ENCODE measurements at places on chromosomes 1 and 21.

DNA sequence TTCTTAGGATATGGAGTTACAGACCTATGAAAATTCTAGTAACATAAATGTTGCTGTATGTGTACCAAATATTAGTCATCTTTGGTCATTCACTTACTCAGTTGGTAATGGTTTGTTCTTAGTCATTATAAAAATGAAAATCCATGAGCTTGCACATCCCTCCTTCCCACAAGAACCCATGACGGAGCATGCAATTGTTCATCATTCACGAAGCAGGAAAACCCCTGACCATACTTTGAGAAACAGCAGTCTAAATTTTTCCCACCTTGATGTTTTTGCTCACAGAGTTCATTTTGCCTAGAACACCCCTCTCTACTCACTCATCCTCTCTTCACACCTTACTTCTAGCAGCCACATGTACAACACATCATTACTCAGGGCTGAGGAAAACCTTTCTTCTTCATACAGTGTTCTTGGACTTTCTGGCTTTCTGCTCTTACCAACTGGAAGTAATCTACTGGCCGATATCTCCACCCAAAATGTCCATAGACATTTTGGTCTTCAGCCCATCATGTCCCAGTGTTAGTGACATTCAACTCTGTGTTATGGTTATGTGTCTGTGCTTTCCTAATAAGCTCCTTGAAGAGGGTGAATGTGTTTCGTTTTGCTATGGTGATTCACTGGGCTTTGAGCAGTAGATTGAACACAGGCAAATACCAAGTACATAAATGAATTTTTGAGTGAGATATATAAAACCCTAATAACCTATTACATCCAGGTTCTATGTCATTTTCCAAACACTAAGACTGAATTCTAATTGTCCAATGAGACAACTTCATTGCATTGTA, 189.9 kb downstream of the ZC3H11B start:
- peak; percentile 13 for DNase-seq

GRCh38 chr21:43972850-43973633, 39.1 kb upstream of the TRAPPC10 start:
- no peak for DNase-seq

DNA sequence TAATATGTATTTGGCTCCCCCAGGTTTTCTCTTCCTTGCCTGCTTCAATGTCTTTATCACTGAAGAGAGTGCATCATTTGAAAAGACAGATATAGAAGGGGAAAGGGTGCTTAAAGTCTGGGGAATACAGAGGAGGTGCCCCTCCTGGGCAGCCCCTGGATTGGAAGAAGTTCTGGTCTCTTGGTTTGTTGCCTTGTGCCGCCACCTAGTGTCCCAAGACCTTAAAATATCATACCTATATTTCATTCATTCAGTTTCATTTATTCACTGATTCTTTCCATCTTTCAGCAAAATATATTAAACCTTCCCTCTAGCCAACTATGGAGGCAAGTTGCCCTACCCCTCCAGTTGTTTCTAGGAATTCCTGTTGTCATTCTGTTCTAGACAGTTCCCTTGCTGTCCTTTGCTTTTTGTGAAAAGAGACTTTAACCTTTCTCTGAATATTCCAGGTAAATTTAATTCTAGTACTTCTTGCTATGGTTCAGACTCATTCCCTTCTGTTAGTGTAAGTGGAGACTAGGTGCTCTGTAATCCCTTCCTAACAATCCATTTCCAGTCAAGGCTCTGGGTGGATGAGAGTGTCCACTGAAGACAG, 56.1 kb downstream of the MEF2D start:
- no peak for DNase-seq

GRCh38 chr1:194227161-194227560, 1040.7 kb upstream of the B3GALT2 start:
- no peak for DNase-seq

DNA sequence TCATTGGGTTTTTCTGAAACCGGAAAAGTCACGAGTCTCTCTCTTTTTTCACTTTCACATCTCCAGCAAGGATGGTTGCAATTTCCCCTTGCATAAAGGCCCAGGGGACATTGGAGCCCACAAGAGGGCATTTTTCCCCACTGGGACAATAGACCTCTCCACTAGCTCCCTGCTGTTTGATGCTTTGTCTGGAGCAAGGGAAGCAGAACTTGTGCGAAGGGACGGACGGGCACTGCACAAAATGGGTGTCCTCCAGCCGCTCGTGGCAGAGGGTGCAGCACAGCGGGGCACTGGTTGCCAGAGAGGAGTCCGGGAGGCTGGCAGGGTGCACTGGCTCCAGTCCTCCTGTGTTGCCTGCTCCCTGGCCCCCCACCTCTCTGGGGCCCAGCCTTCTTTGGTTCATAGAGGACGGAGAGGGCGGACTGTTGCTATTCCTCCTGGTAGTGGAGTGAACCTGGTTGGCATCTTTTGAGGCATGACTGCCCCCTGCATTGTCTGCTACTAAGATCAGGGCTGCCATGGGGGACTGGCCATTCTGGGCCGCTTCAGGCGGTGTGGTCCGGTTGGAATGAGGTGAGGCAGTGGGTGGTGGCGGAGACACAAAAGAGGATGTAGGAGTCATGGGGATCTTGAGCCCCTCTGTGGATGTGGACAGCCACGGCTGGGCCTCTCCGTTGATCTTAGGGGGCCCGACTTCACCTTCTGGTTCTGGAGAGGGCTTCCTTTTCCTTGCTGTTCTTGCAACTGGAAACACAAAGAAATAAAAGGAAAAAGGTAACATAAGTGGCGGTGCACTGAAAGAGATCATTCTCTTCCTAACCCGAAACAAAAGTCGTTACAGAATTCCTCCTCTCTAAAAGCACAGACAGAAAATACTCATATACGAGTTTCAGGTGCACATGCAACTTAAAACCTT, 2.6 kb downstream of the IRF2BP2 start:
- no peak for DNase-seq

- no peak for DNase-seq
Measured at GRCh38 chr1:66292944-66293343, 241.0 kb upstream of the SGIP1 start.

GRCh38 chr1:219549215-219549614, 63.7 kb downstream of the ZC3H11B start:
- no peak for DNase-seq

DNA sequence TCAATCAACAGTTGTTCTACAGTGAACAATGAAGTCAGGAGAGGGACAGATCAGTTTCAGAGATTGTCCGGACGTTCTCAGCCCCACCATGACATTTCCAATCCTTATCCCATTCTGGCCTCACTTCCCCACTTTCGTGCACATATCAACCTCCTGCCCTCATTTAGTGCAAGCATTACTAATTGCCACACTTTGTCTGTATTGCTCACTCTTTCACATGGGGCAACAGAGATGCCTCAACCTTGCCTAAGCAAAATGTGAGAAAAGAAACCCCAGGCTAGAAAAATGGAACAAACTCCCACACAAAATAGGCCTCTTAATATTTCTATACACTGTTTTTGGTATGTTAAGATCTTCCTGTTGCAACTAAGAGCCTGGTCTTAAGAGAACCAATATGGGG, 8.9 kb upstream of the RGS1 start:
- no peak for DNase-seq

DNA sequence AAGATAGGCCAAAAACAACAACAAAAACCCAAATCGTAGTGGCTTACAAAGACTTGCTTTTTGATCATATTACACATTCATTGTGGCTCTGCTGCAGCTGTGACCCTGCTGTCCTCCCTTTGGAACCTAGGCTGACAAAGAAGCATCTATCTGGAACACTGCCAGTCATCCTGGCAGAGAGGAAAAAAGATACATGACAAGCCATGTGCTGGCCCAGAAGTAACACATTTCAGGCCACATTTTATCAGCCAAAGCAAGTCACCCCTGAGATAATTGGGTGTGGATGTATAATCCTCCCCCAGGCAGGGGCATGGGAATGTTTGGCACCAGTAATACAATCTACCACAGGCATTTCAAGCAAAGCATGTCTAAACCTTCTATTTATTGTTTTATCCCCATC, 37.2 kb upstream of the AGO1 start:
- no peak for DNase-seq

DNA sequence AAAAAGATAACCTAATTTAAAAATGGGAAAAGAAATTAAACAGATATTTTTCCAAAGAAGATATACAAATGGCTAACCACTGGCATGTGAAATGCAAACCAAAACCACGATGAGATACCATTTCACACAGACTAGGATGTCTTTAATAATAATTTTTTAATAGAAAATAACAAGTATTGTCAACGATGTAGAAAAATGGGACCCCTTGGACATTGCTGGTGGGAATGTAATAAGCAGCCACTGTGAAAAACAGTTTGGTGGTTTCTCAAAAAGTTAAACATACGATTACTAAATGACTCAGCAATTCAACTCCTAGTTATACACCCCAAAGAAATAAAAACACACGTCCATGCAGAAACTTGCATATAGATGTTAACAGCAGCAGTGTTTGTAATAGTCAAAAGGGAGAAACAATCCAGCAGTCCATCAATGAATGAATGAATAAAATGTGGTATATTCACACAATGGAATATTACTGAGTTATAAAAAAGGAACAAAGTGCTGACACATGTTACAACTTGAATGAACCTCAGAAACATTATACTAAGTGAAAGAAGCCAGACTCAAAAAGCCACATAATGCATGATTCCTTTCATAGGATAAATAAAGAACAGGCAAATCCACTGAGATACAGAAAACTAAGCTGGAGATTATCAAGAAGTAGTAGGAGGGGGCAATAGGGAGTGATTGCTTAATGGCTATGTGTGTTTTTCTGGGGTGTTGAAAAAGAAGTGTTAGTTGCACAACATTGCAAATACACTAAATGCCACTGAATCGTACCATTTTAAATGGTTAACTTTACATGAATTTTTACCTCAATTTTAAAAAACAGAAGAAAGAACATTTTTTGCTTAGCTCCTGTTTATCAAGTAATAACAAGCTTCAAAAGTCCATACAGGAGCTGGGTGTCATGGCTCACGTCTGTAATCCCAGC, 4.1 kb downstream of the PPT1 start:
- DNase-seq = no peak

GRCh38 chr1:107153014-107153413, 12.2 kb downstream of the NTNG1 start:
- no peak for DNase-seq

DNA sequence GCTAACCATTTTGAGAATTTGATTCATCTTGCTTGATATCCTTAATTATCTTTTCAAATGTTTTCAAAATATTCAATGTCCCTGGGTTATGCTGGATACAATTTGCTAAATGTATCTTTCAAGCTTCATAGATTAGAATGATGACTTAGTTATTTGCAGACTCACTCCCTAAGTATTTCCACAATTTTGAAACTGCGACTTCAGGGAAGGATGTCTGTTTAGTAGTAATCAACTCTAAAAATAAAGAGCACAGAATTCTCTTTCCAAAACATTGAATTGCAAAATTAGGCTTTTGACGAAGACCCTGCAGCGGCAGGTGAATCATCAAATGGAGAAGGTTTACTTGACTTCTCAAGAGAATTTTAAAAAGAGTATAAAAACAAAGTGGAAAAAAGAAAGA, 14.2 kb downstream of the RGS1 start:
- DNase-seq = no peak

DNA sequence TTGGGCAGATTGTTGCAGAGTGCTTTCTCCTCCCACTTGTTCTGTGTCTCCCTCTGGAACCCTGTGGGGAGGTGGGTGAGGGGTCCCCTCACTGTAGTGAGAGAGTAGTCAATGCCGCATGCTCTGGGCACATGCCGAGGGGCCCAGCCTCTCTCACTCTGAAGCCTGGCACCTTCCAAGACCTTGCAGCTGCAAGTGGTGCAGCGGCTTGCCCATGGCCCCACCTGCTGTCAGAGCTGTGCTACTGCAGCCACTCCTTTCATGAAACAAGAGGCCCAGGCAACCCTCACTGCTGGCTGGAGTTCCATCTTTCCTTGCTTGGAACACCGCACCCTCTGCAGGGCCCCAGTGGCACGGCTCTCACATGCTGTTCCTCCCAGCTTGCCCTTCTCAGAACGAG, 58.4 kb upstream of the COL6A1 start:
- DNase-seq = peak; percentile 56

GRCh38 chr1:91752324-91752723, 133.6 kb downstream of the TGFBR3 start:
- no peak for DNase-seq

DNA sequence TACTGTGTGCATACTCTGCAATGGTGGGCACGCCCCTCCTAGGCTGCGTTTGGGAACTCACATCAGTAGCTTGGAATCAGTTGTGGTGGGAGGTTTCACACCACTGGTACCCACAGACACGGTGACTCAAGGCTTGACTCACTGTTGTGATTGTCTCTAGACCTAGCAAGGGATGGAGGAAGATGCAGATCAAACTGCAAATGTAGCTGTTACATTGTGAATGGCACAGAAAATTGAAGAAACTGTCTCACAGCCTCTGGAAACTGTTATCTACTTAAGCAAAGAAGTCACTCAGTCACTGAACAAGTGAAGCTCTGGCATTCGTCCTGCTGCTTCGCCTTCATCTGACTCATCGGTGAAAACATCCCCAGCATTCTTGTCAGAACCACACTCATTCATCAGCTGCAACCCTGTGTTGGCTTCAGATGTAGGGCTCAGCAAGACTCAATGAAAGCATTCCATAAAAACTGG, 59.5 kb downstream of the POFUT2 start:
- DNase-seq = peak; percentile 77

DNA sequence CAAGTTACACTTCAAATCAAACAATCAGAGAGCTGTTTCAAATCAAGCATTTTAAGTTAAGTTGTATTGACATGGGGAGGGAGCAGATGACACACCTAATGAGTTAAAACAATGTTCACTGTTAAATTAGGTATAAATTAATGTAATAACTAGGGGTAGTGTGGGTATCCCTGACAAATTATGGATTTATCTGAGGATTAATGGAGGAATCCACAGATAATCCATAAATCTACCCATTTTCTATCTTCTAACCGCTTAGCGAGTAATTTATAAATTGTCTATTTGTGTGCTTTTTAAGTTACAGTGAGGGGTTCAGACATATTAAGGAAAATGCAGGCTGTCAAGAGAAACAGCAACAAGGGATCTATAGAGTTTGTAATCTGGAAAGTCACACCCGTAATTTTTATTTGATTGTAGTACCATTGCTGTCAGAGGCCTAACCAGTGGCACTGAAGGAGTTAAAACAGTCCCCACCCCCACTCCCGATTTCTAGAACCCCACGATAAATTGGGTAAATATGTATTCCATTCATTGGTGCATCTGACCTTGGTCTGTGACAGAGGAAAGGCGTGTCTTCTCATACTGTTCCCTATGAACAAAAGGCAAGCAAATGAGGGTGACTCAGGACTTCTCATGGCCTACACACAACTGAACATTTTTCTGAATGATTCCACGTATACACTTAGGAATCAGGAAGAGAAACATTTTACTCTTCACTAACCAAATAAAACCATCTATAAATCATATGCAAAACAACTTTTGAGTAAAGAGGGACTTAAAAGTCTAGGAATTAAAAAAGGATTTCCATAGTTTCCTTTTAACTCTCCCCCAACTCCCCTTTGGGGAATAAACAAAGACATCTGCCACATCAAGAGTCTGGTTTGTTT, 7.4 kb downstream of the IRF2BP2 start:
- no peak for DNase-seq

Measured in brain pericyte (primary cell).